ENCODE measurements at places on chromosomes 5 and 9. TPM values are rescaled to one million over a fixed set of nuclear protein-coding genes. Genes with fewer than 3 reads are reported as not detected.

Gene CKMT2
- 20.5 TPM for total RNA-seq

Gene FBXW5
- total RNA-seq = 69.7 TPM

Gene FLT4
- total RNA-seq = 35.5 TPM

Gene CHSY3
- not detected for total RNA-seq

Gene SLC6A7
- not detected for total RNA-seq

Gene SLC46A2
- not detected for total RNA-seq

Gene OGN
- 302 TPM for total RNA-seq

Gene TSTD2
- 30.9 TPM for total RNA-seq

Gene SPARC
- total RNA-seq = 2,293 TPM

Gene NPR3
- total RNA-seq = 23.1 TPM

Gene ACTL7A
- not detected for total RNA-seq

Gene SMIM33
- not detected for total RNA-seq
